Right lung (tissue), 10 donors: ENCODE measurements at places on chromosomes 13 and 19. TPM values are rescaled to one million over a fixed set of nuclear protein-coding genes. Genes with fewer than 3 reads are reported as not detected.

DNA sequence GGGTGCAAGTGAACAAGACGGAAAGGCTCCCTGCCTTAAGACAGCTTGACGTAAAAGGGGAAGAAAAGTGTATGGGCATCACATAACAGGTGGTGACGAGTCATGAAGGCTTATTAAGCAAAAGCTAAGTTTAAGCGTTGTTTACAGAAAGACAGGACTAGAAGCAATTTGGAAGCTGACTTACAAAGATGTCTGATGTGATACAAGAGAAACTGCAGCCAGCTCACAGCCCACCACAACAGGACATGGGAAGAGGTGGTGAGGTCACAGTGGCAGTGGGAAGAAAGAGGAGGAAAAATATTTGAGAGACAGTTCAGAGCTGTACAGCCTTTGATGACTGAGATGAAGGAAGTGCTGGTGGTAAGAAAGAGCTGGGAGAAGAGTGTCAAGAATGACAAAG is 181.6 kb downstream of the KLF12 start:
- DNase-seq, result no peak

IL17D gene
- 9.1 TPM for polyA plus RNA-seq

NXNL1 gene
- polyA plus RNA-seq, result not detected

YJEFN3 gene
- 10.4 TPM for polyA plus RNA-seq

C19orf38 gene
- 4.5 TPM for polyA plus RNA-seq

RHPN2 gene
- 8.9 TPM for polyA plus RNA-seq
